Posterior cingulate gyrus (tissue), 11 donors: ENCODE measurements at places on chromosomes 12 and 14.

- no peak for DNase-seq
Observed at GRCh38 chr12:102024765-102025164, 37.0 kb downstream of the WASHC3 start.

GRCh38 chr12:115388139-115388538 lies 704.2 kb upstream of the TBX3 start:
- DNase-seq: no peak

DNA sequence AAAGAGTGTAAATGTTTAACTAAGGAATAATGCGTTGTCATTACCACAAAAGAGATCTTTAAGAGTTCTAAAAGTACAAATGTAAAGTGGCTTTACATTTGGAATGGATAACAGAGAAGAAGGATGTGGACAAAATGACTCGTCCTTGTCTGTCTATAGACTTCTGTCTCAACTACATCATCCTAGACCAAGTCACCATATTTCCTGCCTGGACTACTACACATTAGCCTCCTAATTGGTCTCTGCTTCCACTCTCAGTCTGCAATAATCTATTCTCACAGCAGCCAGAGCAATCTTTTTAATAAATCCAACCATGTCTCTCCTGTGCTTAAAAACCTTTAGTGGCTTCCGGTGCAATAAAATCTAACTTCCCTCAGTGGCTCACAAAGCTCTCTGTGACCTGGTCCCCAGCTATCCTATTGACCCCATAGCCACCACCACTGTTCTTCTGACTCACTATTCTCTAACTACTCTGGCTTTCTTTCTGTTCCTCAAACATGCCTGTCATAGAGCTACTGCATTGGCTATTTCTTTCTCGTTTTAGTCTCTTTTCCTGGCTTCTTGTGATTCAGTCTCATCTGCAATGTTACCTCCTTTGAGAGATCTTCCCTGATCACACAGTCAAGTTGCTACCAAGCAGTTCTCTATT lies 91.1 kb downstream of the MYF5 start:
- no peak for DNase-seq

- no peak for DNase-seq
Observed at GRCh38 chr12:105799103-105799502, 339.7 kb downstream of the NUAK1 start.

DNA sequence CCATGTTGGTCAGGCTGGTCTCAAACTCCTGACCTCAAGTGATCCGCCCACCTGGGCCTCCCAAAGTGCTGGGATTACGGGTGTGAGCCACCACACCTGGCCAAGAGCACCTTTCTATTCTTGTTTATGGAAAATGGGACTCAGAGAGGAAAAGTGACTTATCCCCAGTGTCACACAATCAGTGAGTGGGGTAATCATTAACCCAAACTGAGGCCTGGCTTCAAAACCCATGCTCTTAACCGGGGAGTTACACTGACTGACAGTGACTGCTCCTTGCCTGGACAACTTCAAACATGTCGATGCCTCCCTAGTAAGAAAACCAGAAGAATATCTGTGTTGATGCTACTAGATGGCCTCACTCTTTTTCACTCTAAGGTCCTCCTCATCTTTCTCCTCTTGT lies 7.3 kb downstream of the CLEC7A start:
- no peak for DNase-seq

DNA sequence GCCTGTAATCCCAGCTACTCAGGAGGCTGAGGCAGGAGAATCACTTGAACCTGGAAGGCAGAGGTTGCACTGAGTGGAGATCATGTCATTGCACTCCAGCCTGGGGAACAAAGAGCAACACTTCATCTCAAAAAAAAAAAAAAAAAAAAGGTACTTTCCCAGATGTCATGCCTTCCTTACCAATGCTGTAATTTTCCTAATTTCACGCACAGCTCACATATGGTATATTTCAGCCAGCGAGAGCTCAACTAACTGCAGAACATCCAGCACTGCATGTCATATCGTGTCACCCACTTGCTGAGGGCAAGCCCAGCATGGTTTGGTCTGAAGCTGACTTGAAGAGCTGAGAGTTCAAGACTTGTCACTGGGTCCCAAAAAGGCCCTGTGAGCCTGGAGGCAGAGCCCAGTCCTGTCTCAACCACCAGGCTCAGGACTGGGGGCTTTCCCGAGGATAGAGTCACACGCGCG lies 29.0 kb downstream of the NFKBIA start:
- no peak for DNase-seq

- DNase-seq: no peak
Observed at GRCh38 chr14:23284654-23285529, 1.0 kb downstream of the HOMEZ start.

DNA sequence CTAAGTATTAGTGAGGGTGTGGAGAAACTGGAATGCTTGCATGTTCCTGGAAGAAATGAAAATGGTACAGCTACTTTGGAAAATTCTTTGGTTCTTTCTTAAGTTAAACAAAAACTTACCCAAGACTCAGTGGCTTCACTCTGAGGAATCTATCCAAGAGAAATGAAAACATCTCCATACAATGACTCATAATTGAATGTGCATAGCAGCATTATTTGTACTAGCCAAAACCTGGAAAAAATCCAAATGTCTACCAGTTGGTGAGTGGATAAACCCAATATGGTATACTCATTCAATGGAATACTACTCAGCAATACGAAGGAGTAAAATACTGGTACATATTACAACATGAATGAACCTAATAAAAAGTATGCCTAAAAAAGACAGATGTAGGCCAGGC lies 18.0 kb upstream of the CRACR2A start:
- DNase-seq: no peak

- no peak for DNase-seq
Observed at GRCh38 chr12:57894399-57895292, 46.7 kb upstream of the ATP23 start.

DNA sequence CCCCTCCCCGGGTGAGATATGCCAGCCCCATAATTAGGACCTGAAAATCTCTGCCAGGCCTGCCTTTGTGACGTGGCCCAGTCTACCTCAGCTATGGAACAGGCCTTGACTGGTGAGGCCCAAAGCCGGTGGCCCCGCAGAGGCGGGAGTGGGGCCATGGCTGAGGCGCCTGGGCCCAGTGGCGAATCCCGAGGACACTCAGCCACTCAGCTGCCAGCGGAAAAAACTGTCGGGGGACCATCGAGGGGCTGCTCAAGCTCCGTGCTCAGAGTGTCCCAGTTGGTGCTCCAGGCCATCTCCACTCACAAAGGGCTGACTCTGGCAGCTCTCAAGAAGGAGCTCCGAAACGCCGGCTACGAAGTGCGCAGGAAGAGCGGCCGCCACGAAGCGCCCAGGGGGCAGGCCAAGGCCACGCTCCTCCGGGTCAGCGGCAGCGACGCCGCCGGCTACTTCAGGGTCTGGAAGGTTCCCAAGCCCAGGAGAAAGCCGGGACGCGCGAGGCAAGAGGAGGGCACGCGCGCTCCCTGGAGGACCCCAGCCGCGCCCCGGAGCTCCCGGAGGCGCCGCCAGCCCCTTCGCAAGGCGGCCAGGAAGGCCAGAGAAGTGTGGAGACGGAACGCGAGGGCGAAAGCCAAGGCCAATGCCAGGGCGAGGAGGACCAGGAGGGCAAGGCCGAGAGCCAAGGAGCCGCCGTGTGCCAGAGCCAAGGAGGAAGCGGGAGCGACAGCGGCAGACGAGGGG lies 21.4 kb downstream of the ZNF641 start:
- DNase-seq: no peak

DNA sequence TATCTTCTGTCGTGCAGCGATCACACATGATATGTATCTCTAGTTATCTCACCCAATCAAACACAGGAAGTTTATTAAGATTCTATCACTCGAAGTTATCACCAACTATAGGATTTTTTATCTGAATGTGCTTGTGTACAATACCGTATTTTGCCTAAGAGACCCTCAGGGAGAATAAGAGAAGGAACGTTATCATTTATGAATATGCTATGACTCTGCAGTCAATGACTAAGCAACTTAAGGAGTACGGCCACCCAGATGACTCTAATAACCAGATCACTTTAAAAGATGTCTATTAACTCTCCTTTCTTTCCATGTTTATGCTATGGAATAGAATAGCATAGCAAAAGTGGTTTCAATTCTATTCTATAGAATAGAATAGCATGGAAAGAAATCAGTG lies 486.4 kb downstream of the BCL11B start:
- no peak for DNase-seq

DNA sequence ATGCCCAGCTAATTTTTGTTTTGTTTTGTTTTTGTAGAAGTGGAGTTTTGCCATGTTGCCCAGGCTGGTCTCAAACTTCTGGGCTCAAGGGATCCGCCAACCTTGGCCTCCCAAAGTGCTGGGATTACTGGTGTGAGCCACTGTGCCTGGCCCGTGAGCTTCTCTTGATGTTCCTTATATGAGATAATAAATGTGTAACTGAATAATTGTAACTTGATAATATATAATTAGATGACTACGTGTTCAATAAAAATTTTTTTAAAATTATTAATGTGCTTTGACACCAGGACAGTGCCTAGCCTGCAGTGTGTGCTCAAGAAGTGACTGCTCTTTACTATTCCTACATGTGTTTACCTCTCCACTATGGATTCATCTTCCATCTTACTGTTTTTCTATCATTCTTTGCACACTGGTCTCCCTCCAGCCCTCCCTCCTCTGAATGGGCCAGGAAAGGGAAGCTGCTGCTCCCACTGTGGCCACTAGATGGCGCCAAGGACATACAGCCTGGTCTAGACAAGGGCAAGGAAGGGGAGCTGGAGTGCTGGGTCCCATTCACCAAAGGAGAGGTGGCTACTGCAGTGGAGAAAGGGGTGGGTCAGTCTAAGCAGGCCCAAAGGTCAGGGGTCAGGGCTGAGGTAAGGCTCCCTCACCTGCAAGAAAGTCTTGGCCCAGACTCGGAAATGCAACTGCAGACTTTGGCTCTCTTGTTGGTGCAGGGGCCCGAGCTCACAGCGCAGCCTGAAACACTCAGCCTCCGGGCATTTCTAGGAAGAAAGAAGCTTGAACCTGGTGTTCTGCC lies 14.7 kb upstream of the ZNF385A start:
- DNase-seq: peak; percentile 87

- DNase-seq: no peak
Observed at GRCh38 chr12:72511906-72512305, 239.7 kb downstream of the TRHDE start.

GRCh38 chr12:16019136-16019535 lies 108.0 kb downstream of the DERA start:
- no peak for DNase-seq

DNA sequence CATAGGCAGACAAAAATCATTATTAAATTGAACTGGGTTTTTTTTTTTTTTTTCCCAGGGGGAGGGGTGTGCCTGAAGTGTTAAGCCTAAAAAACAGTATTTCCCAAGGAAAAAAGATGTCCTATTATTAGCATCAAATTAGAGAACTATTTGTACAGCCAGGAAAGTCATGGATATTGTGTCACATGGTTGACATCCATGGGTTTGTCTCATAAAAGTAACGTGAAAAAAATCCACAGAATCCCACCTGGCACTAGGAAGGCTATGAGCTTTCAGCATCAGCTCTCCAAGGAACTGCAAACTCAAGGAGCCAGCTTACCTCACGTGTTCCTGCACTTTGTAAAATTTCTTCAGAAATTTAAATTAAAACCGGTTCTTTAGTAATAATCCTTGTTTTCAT lies 69.1 kb upstream of the EGLN3 start:
- no peak for DNase-seq

DNA sequence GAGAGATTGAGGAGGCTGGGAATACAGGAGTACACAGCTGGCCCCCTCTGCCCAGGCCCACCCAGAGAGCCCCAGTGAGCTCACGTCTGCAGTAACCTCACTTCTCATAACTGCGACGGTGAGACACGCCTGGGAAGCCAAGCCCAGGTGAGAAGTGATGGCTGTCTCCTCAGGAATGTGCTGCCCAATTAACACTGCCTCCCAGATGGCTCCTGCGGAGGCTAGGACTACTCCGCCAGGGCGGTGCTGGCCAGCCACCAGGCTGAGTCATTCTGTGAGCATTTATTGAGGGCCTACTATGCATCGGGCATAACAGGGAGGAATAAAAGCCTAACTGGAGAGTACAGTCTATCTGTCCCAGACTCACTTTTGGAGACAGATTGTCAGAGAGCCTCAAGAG lies 9.3 kb upstream of the TMEM106C start:
- no peak for DNase-seq

GRCh38 chr12:28585146-28585545 lies 394.9 kb downstream of the CCDC91 start:
- no peak for DNase-seq

DNA sequence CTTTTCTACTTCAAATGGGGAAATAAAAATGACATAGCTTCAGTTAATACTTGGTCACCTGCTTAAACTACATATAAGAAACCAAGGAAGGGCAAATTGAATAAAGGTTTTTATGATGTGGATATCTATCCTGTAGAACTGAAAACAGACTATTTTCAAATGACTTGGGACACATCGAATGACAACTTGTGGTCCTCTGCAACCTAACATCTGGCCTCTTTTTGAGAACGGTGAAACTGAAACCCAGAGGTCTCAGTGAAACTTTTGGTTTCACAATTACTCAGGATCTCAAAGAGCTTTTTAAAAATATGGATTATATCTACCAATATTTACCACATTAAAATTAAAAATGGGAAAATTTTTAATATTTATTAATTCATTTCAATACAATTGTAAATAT lies 65.2 kb downstream of the PPP2R5E start:
- no peak for DNase-seq

DNA sequence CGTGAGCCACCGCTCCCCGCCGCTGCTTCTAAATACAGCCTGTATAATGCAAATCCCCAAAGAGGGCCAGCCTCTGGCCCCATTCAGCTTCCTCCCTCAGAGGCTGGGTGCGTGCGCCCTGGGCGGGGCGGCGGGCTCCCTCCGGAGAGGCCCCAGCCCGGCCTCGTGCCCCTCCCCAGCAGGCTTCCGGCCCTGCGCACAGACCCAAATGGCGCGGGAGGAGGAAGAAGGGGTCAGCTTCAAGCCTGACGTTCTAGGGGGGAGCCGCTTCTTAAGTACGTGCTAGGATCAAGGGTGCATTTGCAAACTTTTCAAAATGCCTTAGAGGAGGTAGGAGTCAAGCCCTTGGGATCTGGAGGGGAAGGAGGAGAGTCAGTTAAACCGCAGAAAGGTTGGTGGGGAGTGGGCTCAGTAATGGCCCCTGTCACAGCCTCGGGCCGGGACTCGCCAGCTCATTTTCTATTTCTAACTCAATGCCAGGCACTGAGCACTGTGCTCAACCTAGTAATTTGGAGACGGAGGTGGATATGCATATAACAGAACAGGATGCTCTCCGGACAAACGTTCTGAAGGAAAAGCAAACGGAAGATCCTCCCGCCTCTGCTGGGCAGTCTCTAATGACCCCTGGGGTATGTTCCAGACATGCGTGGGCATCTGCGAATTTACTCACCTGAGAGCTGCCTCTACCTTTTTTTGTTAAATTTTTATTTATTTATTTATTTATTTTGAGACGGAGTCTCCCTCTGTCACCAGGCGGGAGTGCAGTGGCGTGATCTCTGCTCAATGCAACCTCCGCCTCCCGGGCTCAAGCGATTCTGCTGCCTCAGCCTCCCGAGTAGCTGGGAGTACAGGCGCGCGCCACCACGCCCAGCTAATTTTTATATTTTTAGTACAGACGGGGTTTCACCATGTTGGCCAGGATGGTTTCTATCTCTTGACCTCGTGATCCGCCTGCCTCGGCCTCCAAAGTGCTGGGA lies 32.3 kb downstream of the NINJ2 start:
- no peak for DNase-seq

GRCh38 chr12:51183816-51184215 lies 10.9 kb upstream of the TFCP2 start:
- no peak for DNase-seq
